ENCODE measurements at places on chromosomes 11 and 22. TPM values are rescaled to one million over a fixed set of nuclear protein-coding genes. Genes with fewer than 3 reads are reported as not detected.

The SLCO2B1 gene
- total RNA-seq: not detected

The HEPN1 gene
- total RNA-seq: not detected

The PICALM gene
- total RNA-seq: 109 TPM

The MMP27 gene
- total RNA-seq: not detected

The NTM gene
- 13.2 TPM for total RNA-seq

The CTSW gene
- not detected for total RNA-seq

The SLC7A4 gene
- total RNA-seq: 0.26 TPM

The GLYAT gene
- not detected for total RNA-seq

DNA sequence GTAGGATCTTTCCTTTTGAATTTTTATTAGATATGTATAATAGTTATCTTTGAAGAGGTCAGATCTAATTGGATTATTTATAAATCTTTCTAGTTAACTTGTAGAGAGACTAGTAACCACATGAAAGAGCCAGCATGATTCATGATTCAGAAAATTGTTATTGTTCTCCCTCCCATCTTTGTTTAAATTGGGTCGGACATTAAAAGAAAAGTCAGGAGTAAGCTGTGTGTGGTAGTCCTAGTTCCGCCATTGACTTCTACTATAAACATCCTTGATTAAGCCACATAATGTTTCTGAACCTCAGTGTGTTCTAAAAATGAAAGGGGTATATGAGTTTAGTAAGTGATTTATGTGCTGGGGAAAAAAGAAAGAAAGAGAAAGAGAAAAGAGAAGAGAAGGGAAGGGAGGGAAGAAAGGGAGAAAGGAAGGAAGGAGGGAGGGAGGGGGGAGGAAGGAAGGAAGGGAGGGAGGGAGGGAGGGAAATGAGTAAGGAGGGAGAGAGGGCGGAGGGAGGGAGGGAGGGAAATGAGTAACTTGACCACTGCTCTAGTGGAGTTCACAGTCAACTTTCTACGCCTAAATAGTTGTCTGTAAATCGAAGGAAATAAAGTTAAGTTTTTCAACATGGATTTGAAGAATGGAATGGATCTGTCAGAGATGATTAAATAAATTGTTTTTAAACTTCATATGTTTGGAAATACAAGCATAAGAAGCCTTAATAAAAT lies 32.9 kb downstream of the SIK2 start:
- DNase-seq: no peak

GRCh38 chr11:1517117-1518005 lies 30.8 kb upstream of the MOB2 start:
- no peak for DNase-seq

DNA sequence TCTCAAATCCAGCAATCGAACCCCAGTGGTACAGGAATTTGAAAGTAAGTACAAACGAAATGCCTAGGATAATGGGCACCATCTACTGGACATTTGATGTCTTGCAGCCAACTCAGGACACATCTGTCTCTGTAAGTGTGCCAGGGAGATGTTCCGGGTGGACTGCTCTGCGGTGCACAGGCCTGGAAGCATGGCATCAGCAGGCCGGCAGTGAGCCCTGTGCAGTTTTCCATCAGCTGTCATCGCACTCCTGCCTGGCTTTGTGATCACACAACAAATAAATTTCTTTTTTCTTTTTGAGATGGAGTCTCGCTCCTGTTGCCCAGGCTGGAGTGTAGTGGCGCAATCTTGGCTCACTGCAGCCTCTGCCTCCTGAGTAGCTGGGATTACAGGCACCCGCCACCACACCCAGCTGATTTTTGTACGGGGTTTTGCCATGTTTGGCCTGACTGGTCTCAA lies 71.0 kb downstream of the JAM3 start:
- DNase-seq: peak; percentile 61

- DNase-seq: no peak
Measured at GRCh38 chr11:86772999-86773398, 27.3 kb upstream of the PRSS23 start.

DNA sequence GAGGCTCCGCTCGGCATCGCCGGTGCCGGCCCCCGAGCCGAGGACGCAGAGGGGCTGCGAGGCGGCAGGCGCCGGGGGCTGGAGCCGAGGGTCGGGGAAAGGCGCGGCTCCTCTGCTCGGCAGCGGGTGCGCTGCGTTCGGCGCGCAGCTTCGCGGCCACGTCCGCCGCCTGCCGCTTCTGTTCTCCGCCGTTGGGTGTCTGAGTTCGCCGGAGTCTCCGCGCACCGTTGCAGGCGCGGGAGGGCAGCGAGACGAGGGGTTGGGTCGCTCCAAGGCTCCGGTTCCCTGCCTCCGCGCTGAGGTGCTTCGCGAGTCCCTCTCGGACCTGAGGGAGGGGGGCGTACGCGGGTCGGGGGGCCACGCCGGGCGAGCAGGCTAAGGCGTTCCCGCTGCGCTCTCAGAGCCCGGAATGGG lies 347 bp downstream of the MN1 start:
- DNase-seq: peak; percentile 51

DNA sequence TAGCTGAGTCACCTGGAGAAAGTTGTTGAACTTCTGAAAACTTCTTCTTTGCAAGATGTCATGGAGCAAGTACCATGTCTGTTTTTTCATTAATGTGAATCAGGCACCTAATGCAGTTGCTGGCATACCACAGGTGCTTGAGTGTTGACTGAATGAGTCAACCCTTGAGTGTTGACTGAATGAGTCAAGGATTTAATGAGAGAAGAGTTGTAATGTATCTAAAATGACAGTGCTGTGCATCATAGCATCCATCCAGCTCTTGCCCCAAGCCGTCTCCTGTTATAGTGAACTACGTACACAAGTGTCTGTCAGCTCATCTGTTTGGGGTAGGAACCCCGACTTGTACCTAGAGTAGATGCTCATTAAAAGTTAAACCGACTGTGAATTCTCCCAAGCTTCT lies 93.1 kb downstream of the CWC15 start:
- no peak for DNase-seq

DNA sequence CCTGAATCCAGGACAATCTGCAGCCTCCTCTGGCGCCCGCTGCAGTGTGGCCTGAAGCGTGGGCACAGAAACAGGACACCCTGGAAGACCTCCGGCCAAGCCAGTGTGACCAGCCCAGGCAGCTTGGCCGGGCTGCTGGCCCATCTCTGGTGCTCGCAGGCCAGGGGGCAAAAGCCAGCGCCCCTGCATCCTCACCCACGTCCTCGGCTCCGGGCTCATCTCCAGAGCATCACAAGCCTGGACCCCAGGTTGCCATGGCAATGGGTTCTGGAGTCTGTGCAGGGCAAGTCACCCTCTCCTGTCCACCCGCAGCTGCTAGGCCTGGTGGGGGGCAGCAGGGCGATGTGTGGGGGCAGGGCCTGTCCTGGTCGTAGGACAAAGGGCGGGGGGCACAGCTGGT lies 9.3 kb upstream of the PDGFB start:
- no peak for DNase-seq

DNA sequence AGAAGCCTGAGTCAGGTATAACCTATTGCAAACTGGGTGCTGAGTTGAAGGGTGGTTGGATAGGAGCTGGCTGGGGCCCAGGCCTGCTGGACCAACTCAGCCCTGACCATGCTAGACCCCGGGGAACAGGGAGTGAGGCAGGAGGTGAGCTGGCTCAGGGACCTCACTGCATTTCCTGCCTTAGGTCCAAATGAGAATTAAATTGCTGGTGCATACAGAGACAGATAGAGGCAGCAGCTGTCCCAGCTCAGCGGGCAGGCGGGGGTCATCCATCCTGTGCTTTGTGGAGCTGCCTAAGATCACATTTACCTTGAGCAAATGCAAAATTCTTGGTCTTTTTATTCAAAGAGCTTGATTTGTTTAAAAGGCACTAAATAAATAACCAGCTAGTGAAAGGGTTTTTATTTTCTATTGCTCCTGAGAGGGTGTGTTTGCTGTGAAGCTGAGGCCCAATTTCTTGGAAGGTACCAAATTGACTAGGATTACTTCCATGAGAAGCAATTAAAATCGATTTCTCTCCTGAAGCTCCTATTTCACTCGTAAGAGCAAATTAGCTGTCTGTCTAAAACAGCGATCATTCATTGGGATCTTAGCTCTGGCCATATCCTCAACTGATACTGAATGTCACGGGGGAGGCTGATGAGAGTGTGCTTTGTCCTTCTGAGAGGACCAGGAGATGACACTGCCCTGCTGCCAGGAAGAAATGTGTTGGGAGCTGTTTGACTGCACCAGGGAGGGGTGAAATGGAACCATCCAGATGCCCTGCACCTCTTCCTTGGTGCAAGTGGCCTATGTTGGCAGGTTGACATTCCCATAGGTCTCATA lies 24.9 kb downstream of the USH1C start:
- DNase-seq: no peak

DNA sequence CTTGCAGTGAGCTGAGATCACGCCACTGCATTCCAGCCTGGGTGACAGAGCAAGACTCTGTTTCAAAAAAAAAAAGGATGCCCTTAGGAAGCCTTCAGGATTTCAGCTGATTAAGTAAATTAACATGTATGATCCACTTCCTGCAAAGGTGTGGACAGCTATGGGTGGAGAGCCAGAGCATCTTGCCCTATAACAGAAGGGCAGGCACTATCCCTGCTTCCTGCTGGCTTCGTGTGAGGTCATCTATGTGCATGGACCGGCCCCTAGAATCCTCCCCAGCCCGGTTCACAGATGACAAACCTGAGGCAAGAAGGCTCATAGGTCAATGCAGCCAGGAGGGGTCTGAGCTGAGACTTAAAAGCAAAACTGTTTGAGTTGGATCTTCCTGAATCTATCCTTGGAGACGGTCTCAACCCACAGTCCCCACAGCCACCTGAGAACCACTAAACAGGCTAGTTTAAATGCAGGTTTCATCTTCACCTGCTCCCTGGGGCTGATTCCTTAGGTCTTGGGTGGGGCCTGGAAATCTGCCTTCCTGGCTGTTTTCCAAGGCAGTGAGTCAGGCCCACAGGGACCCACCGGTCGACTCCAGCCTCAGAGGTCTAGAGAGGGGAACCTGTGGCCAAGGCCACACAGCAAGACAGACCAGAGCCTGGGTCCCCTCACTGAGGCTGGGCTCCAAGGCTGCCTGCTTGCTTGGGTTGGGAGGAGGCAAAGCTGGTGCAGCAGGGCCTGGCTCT lies 55.2 kb upstream of the MPEG1 start:
- no peak for DNase-seq

DNA sequence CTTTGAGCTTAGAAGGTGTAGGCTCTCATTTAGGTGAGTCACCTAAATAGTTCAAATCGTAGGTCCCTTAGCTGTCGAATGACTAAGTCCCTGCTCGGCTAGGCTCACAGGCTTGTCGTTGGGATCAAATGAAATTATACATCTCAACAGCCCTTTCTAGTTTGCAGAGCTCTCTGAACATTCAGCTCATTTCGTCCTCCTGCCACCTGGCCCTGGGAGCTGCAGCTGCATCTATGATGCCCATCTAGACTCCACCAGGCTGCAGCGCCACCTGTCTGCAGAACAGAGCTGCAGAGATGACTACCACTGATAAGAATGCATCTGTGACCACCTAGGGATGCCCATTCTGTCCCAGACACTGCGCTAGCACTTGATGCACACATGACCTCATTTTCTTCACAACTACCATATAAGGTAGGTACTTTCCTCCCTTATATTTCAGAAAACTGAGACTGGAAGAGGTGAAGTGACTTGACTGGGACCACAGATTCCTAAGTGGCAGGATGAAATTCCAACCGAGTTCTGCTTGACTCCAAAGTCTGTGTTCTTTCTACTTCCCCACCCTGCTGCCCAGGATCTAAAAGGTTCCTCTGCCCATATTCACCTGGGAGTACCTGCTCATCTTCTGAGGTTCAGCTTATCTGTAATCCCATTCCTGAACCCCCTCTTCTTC lies 141.1 kb upstream of the NARS2 start:
- peak; percentile 68 for DNase-seq

DNA sequence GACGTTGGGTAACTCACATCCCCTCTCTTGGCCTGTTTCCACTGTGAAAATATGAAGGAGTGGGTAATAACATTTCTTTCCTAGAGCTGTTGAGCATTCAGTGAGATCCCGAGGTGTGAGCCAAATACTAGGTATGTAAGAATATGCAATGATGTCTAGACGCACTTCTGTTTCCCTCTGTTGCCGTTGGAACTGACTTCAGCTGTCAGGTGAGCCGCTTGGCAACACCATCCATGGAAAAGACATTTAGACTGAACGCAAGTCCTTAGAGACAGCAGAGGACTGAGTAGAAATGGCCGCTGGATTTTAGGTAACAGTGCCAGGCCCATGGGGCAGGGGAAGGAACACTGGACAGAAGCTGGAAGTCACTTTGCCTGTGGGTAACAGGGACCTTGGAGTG lies 29.5 kb upstream of the SHANK2 start:
- no peak for DNase-seq

- no peak for DNase-seq
Measured at GRCh38 chr11:107102692-107103477, 84.6 kb upstream of the GUCY1A2 start.

GRCh38 chr11:86906198-86906597 lies 49.0 kb downstream of the FZD4 start:
- no peak for DNase-seq

GRCh38 chr11:10918698-10919097 lies 60.8 kb upstream of the ZBED5 start:
- DNase-seq: no peak

DNA sequence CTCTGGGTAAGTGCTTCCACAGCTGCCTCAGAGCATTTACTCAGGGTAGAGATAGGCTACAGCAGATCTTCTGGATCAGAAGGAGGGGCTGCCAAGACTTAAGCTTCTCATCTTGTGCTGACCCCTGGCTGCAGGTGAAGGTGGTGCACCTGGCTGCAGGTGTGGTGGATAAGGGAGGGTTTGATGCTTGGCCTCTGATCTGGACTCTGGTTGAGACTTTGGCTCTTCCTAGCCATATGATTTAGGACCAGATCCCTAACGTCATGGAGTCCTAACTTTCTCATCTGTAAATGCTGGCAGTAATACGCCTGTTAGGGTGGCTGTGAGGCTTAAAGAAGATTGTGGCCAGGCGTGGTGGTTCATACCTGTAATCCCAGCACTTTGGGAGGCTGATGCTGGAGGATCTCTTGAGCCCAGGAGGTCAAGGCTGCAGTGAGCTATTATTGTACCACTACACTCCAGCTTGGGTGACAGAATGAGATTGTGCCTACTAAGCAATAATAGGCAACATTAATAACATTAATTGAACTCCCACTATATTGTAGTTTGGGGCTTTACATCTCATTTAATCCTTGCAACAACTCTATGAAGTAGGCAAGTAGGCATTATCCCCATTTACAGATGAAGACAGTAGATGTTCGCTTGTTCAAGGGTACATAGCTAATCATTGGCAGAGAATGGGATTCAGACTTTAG lies 10.7 kb downstream of the DTX4 start:
- DNase-seq: no peak

DNA sequence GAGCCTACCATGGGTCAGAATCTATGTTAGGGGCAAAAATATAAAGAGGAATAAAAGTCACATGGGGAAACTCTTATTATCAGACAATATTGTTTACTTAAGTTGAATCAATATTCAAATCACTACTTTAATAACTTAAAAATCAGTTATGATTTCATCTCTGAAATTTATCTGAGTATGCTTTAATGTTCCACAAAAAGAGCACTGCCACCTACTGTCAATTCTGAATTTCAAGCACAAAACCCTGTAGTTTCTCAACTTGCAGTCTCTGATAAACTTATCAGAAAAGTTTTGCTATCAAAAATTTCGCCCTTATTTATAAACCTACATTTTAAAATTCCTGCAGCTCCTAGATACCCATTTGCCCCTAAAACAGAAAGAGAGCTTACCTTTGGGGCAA lies 47.3 kb downstream of the RDX start:
- DNase-seq: no peak

- DNase-seq: no peak
Measured at GRCh38 chr11:75191330-75191717, 40.4 kb downstream of the SLCO2B1 start.

All from neural crest cell (in vitro differentiated cells).